SW 1271 (cell line): ENCODE measurements at places on chromosomes 2 and 18.

DNA sequence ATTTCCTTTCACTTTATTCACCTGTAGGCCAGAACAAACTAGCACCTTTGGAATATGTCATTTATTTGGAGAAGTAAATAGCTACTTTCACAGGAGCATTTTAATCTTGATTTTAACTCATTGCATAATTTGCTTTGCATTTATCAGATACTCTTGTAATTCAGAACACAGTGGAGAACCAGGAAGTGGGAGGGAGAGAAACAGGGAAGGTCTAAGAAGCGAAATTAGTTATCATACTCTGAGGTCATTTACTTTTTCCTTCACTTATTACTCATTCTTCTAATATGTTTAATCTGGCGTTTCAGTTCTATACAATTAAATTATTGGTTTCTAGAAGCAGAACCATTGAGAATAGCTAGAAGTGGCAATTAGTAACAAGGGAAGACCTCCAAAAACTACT lies 20.7 kb downstream of the RBM44 start:
- DNase-seq, result no peak

- peak; percentile 26 for DNase-seq
Measured at GRCh38 chr2:38394903-38395341, 17.8 kb upstream of the ATL2 start.

DNA sequence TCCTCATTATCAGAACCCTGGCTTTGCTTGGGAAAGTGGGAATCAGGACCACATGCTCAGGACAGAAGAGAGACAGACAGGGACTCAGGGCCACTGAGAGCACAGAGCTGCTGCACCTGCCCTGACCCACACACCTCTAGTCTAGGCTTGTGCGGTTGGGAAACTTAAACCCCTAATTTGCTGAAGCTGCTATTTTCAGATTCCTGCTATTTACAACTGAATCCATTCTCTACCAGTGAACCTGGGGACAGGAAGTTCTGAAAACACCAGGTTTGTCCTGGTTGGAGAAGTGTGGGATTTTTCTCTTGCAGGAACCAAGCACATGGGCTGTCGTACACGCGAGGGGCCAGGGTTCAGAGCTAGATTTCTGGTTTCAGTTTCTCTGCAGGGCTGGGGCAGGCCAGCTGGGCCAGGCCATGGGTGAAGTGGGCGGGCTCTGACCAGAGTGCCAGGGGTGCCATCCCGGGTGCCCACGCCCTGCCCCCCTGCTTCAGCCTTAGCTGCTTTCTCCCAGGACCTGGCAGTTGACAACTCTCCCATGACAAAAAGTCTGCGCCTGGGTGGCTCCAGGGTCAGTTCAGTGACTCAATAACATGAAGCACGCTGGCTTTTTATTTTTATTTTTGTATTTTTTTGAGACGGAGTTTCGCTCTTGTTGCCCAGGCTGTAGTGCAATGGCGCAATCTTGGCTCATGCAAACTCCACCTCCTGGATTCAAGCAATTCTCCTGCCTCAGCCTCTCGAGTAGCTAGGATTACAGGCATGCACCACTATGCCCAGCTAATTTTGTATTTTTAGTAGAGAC lies 51.3 kb upstream of the SLC1A4 start:
- no peak for DNase-seq

DNA sequence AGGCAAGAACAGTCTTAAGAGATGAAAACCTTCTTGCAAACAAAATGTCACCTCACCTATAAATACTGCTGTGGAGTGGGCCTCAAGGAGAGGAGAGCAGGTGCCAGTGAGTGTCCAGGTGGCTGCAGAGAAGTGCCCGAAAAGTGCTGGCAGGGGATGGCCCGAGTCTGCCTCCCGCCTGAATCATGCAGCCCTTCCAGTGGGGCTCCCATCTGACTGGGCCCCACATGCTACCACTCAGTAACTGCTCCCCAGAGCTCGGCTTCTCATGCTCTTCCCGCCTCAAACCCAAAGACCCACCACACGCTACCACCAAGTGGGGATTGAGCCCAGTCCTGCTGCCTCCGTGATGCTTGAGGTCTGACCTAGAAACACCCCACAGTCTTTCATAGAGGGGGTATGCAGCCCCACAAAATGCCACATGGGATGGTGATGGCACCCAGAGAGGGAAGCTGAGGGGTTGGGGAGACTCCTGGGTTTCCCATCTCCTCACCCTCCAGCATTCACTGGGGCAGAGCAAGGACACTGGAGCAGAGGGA lies 7.4 kb downstream of the HS6ST1 start:
- DNase-seq, result no peak

DNA sequence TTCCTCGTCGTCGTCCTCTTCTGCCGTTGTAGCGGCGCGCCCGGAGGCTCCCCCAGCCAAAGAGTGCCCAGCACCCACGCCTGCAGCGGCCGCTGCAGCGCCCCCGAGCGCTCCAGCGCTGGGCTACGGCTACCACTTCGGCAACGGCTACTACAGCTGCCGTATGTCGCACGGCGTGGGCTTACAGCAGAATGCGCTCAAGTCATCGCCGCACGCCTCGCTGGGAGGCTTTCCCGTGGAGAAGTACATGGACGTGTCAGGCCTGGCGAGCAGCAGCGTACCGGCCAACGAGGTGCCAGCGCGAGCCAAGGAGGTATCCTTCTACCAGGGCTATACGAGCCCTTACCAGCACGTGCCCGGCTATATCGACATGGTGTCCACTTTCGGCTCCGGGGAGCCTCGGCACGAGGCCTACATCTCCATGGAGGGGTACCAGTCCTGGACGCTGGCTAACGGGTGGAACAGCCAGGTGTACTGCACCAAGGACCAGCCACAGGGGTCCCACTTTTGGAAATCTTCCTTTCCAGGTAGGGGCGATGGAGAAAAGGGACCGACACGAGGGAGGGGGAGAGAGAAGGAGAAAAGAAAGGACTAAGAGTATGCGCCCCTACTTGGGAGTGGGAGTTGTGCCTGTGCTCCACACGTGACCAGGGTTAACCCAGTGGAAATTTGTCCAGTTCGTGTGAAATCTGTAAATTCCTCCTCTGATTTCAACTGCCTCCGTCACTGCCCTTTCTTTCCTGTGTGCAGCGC lies 800 bp downstream of the HOXD13 start:
- DNase-seq, result no peak

DNA sequence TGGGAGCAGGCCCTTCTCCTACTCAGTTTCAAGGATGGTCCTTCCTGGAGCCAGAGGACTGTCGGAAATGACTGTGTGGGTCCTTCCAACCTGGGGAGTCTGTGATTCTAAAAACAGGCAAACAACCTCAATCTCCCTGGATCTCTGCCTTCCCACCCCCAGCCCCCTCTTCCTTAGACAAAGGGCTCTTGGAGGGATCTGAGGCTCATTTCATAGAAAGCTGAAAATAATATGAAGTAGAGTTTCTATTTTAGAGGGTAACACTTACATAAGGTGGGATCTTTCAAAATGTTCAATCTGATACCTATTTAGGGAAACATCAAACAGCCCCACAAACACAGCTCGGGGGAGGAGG lies 69.4 kb downstream of the RHOB start:
- no peak for DNase-seq

DNA sequence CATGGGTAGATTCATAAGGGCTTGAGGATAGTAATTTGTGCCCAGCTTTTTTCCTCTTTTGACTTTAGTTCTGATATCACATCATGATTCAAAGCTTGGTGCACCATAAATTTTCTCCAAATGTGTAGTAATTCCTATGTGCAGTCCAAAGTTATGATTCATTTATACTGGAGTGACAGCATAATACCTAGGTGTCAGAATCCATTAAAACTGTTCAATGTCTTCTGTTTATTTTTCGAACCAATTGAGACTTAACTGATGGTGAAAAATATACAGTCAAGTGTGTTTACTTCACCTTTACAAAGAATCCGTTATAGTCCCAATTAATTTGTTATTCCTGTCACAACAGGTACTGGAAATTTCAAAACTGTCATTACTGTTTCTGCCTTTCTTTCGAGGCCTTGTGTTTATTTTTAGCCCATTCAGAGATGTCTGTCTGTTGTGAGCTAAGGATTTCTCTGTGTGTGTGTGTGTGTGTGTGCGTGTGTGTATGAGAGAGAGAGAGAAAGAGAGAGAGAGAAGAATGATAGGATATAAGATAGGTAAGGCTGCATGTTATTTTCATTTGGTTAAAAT lies 389.7 kb upstream of the ATP5MC3 start:
- no peak for DNase-seq

GRCh38 chr18:40382197-40382596 lies 1572.8 kb upstream of the PIK3C3 start:
- DNase-seq, result no peak

GRCh38 chr2:205651719-205652118 lies 30.6 kb upstream of the NRP2 start:
- DNase-seq, result no peak

DNA sequence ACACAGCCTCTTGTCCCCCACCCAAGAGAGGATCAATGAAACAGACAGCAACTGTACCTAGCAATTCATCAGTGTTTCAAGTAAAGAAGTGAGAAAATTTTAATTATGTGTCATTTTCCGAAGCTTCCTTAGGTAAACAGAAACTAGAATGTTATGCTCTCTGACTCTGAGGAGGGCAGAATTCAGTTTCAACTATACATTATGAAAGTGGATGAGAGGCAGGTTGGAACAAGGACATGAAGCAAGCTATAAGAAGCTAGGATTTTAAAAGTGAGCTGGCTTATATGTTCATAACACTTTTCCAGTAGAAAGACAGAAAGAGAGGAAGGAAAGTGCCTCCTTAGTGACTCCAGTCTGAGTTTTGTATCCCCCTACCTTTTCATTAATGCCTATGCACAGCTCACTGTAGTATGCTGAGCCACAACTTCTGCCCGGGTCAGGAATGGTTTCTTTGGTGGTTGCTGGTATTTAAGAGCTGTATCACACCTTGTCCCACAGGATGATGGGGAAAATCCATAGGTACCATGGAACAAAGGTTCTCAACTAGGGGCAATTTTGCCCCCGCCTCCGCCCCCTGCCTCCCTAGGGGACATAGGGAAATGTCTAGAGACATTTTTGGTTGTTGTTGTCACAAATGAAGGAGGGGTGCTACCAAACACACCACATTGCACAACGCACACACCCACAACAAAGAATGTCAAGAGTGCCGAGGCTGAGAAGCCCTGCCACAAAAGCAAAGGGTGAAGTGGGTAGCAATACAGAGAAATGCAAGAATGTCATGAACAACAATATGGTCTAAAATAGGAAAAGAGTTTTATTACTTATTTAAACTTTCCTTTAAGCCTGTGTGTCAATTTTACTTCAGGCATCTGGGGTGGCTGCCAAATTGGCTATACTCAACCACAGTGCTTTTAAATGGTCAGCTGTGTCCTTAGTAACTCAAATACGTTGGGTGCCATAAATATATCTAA lies 161.0 kb upstream of the ZFP36L2 start:
- no peak for DNase-seq

DNA sequence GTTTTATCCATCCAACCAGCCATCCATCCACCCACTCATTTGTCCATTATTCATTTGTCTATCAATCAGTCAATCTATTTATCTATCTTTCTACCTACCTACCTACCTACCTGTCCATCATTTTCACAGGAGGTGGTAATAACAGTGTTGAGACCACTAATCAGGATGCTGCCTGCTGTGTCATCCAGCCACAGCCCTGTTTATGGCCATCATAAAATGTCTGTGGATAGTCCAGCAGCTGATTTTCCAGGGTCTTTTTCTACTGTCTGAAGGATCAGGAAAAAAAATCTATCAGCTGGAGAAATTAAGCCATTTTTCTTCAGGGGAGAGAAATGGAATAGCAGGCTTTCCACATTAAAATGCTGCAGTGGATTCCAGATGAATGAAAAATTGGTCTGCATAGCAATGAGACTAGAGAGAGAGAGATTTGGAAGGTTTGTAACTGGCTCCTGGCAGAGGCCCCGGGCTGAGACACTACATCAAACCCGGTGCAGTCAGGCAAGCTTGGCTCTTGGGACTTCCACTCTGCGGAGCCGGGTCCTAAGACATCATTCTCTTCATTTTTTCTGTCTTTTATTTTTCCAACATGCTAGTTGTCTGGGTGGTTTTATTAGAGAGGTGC lies 33.0 kb upstream of the BOD1L2 start:
- no peak for DNase-seq
